Left cardiac atrium (tissue), 4 donors: ENCODE measurements at places on chromosomes 11 and 22.

DNA sequence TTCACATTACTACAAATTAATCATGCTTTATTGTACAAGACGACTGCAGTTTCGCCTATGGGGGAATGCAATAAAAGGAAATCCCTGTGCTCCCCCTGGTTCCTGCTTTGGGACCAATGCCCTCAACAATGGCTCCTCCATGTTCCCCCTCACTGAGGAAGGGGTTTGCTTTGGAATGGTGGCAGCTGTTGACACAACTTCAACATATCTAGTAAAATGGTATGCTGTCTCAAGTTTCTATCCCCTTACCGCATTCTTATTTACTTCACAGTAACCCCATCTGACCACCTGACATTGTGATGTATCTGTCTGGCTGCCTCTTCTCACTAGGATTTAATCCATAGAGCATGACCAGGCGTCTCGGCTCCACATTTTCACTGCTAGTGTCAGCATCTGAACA is 48.8 kb downstream of the PIWIL3 start:
- no peak for DNase-seq

GRCh38 chr11:130156108-130157022 is 3.2 kb upstream of the ST14 start:
- no peak for DNase-seq

DNA sequence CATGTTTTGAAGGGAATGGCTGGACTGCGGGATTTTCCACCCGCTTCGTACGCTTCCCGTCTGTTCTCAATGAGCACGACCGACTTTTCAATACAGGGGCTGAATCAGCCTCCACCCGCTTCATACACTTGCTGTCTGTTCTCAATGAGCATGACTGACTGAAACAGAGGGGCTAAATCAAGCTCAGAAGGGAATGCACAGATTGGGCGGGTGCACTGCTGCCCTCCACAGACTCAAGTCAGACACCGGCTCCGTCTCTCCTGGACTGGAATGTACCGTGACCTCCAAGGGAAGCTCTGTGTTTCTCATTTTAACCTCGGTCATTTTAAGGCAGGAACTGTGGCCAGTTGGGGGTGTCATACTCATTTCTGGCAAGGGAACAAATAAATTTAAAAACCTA is 48.5 kb downstream of the BRD1 start:
- DNase-seq, result peak; percentile 3

DNA sequence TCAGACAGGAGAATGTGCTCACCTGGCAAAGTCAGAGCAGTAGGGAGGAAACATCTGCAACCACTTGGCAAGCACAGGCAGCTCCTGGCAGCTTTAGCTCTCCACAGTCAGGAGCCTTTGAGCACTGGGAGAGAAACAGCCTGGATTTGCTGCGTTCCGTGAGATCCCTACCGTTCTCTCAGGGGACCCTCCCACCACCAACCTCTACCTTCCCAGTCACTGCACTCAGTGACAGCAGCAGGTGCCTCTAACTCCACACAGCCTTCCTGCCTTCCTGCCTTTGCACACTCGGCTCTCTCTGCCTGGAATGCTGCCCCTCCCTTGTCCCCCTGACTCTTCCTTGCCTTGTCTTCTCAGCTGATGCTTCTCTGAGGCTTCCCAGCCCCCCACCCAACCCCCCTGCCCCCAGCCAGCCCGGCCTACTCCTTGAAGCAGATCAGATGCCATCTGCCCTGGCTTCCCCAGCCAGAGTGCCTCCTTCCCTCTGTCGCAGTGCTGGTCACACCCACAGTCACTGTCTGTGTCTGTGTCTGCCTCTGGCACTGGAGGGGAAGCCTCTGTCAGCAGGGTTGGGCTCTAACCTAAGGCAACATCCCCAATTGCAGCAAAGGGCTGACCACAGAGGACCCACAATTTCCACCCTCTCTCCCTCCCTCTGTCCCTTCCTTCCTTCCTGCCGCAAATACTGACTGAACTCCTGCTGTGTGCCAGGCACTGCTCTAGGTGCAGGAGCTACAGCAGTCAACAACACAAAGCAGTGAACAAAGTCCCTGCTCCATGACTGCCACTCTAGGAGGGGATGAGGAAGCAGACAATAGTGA is 14.9 kb upstream of the TSKU start:
- DNase-seq, result peak; percentile 59

DNA sequence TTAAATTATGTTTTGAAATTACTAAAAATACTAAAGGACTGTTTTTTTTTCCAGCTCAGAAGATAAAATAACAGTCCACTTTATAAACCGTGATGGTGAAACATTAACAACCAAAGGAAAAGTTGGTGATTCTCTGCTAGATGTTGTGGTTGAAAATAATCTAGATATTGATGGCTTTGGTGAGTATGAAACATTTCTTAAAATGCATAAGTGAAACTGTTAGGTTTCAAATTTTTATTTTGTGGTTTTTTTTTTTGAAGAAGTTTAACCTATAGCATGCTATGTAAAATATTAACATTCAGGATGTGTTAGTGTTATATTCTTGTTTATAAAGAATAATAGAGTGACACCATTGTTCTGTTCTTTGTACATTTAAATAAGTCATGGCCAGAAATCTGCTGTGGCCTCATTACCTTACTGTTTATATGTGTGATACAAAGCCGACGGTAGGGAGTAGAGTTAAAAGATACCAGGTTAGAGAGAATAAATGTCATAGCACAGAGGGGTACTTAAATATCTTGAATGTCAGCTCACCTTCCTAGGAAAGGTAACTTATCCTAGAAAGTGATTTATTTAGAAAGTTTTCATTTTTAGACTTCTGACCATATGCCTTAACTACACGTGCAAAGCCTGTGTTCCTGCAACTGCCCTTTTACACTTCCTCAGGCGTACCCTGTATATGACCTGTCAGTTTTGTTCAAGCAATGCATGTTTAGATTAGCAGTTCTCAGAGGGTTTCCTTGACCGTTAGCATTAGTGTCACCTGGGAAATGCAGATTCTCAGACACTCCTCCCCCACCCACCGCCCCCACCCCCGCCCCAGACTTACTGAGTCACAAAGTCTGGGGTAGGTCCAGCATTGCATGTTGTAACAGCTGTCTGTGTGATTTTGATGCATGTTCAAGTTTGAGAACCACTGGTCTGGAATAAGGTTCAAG is 6.3 kb downstream of the FDX1 start:
- no peak for DNase-seq

GRCh38 chr11:44359162-44359561 is 49.2 kb upstream of the ALX4 start:
- no peak for DNase-seq

- no peak for DNase-seq
Measured at GRCh38 chr11:120532082-120532831, 20.7 kb downstream of the GRIK4 start.
